A549 treated with RU486 at 1 μM for 4 hours (cell line): ENCODE measurements at places on chromosomes 2 and 18. TPM values are rescaled to one million over a fixed set of nuclear protein-coding genes. Genes with fewer than 3 reads are reported as not detected.

Gene DCC
- total RNA-seq, result not detected in 5 replicates

Gene DAW1
- total RNA-seq, result 2.0 to 2.9 TPM (median 2.3 TPM) in 5 replicates

Gene FMNL2
- 16.3 to 32.0 TPM (median 30.6 TPM) in 5 replicates for total RNA-seq

Gene LRATD1
- 0.06 to 0.07 TPM in 2 of 5 replicates, not detected in the others for total RNA-seq

Gene SKOR2
- not detected in 5 replicates for total RNA-seq
